Psoas muscle (tissue), 8 donors: ENCODE measurements at places on chromosomes 2 and 18. TPM values are rescaled to one million over a fixed set of nuclear protein-coding genes. Genes with fewer than 3 reads are reported as not detected.

CDH2 gene
- 0.08 TPM for polyA plus RNA-seq

SULT1C2 gene
- not detected for polyA plus RNA-seq

RAB12 gene
- 49.0 TPM for polyA plus RNA-seq

GAREM2 gene
- polyA plus RNA-seq: 1.4 TPM

POLR1A gene
- 6.1 TPM for polyA plus RNA-seq

CYTIP gene
- polyA plus RNA-seq: 0.43 TPM

DSC2 gene
- polyA plus RNA-seq: 0.21 TPM

FKBP1B gene
- polyA plus RNA-seq: 2.1 TPM

STARD6 gene
- polyA plus RNA-seq: not detected

FAM124B gene
- polyA plus RNA-seq: 1.3 TPM

PTRHD1 gene
- polyA plus RNA-seq: 28.8 TPM

SLC9A4 gene
- polyA plus RNA-seq: not detected

LYPD1 gene
- 0.03 TPM for polyA plus RNA-seq

OTOS gene
- polyA plus RNA-seq: not detected

CIB4 gene
- polyA plus RNA-seq: not detected

ZSWIM2 gene
- not detected for polyA plus RNA-seq

METAP1D gene
- 12.4 TPM for polyA plus RNA-seq
